Esophagus mucosa (tissue), 1 donor: ENCODE measurements at places on chromosomes 3 and 15.

- no peak for ATAC-seq
These were observed 1.5 kb upstream of the LRIG1 start for GRCh38 chr3:66502245-66502874.

DNA sequence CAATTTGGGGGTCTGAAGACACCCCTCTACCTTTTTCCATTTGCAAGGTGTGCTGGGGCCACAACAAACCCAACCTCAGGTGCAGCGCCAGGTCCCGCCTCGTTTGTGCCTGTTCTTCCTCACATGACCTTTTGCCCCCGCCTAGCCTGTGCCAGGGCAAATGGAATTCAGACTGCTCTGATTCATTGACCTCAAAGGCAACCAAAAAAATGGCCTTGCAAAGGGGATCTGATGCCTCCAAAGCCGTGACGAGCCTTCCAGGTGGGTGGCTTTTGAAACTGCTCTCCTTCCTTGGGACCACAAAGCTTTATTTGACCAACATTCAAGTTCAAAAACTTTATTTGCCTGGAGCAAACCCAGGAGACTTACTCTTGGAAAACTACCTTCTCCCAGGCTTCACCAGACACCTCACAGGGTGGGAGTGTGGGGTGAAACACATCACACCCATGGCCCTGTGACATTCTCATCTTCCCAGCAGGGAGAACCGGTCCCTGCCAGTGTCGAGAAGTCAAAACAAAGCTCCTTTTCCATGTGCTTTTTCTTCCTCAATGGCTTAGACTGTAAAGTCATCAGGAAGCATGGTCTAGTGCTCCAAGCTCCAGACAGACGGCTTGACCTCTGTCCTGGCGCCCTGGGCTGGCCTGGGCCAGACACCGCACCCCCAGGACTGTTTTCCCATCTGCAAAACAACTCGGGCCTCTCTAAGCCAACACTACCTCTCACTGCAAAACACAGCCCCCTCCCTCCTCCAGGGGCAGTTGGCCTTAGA lies 103.9 kb upstream of the HES1 start:
- ATAC-seq = peak; percentile 22

GRCh38 chr3:135272026-135272669 lies 477.1 kb downstream of the EPHB1 start:
- no peak for ATAC-seq

DNA sequence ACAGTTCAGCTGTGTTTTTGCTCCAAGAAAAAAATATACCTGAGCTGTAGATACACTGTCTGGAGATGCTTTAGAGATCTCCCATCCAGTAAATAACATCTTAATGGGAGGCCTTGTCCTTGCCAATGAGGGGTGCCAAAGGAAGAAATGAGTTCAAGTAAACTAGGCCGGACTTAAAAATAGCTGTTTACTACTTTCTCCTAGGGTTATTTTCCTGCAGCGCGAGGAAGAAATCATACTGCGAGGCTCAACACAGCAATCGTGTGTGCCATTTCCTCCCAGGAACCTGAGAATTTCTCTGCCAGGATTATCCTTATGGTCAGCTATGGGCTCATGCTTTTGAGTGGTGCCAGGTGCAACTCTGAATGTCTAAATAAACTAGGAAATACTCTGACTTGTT lies 71.9 kb downstream of the CMTM8 start:
- ATAC-seq = no peak

DNA sequence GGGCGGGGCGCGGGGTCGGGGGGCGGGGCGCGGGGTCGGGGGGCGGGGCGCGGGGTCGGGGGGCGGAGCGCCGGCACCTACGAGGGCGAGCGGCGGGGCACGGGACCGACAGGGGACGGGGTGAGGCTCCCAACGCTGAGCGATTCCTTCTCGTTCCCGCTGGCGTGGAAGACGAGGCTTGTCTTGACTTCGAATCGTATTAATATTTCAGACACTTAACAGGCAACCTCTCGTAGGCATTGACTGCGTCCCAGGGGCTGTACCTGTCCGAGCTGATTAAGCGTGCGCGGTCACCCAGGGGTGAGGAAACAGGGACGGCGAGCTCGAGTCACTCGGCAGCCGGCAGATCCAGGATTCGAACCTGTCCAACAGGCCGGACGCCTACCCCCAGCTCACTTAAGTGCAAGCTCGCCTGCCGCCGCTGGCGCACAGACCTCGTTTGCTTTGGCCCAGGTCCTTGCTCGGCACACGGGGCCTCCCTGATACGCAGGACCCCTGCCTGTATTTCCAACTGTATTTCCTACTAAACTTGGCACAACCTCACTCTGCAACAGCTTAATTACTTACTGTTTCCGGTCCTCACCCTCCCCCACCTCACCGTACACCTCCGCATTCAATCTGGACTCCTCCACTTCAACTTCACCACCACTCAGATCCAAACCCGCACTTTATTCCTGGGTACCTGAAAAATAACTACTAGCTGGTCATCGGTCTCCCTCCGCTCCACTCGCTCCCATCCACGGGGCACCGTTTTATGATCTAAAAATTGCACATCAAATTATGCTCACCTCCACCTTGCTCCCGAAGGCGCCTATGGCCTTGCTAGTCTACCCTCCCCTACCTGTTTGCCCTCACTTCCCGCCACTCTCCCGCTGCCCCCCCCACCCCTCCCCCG lies 722 bp upstream of the ZXDC start:
- ATAC-seq = peak; percentile 54

DNA sequence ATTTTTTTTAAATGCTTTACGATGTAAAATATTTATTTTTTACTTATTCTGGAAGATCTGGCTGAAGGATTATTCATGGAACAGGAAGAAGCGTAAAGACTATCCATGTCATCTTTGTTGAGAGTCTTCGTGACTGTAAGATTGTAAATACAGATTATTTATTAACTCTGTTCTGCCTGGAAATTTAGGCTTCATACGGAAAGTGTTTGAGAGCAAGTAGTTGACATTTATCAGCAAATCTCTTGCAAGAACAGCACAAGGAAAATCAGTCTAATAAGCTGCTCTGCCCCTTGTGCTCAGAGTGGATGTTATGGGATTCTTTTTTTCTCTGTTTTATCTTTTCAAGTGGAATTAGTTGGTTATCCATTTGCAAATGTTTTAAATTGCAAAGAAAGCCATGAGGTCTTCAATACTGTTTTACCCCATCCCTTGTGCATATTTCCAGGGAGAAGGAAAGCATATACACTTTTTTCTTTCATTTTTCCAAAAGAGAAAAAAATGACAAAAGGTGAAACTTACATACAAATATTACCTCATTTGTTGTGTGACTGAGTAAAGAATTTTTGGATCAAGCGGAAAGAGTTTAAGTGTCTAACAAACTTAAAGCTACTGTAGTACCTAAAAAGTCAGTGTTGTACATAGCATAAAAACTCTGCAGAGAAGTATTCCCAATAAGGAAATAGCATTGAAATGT lies 15.6 kb downstream of the THBS1 start:
- no peak for ATAC-seq

DNA sequence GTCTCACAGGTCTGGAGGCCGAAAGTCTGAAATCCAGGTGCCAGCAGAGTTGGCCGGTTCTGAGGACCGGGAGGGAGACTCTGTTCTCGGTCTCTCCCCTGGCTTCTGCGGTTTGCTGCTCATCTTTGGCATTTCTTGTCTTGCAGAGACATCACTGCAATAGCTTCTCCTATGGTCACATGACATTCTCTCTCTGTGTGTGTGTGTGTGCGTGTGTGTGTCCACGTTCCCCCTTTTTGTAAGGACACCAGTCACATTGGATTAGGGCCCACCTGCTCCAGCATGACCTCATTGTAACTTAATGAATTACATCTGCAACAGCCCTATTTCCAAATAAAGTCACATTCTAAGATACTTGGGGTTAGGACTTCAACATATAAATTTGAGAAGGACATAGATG lies 12.4 kb upstream of the ATP10A start:
- no peak for ATAC-seq

- ATAC-seq = peak; percentile 96
These were observed 96.2 kb downstream of the HES1 start for GRCh38 chr3:194231929-194232832.

DNA sequence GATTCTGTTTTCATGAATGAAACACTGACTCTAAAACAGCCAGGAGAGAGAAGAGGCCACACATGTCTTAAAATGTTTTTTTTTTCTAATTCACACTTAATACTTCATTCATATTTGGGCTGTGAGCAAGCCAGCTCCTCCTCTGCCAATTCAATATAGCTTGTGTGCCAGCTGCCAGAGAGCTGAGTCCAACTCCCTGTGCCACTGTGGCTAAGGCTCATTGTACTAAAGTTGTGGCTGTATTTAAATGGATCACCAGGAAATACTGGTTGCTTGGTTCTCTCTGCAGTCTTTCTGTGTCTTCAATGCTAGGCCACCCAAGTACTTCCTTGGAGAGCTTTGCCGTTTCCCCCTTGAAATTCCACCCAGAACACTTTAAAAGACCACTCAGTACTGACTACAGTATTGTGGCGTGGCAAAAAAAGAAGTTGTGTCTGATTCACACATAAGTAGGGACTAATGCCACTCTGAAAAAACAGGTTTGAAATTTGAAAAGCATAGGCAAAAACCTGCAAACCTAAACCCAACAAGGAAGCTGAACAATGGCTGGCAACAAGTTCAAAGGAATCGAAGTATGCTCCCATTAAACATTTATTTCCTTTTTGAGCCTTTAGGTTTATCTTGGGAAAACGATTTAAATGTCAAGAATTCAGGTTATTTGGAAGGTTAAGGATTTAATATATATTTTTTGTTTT lies 524.7 kb downstream of the DIPK2A start:
- peak; percentile 82 for ATAC-seq

- ATAC-seq = no peak
These were observed 30.0 kb downstream of the RUBCN start for GRCh38 chr3:197706658-197707057.

- no peak for ATAC-seq
These were observed 14.1 kb downstream of the CLDN1 start for GRCh38 chr3:190308154-190308553.

DNA sequence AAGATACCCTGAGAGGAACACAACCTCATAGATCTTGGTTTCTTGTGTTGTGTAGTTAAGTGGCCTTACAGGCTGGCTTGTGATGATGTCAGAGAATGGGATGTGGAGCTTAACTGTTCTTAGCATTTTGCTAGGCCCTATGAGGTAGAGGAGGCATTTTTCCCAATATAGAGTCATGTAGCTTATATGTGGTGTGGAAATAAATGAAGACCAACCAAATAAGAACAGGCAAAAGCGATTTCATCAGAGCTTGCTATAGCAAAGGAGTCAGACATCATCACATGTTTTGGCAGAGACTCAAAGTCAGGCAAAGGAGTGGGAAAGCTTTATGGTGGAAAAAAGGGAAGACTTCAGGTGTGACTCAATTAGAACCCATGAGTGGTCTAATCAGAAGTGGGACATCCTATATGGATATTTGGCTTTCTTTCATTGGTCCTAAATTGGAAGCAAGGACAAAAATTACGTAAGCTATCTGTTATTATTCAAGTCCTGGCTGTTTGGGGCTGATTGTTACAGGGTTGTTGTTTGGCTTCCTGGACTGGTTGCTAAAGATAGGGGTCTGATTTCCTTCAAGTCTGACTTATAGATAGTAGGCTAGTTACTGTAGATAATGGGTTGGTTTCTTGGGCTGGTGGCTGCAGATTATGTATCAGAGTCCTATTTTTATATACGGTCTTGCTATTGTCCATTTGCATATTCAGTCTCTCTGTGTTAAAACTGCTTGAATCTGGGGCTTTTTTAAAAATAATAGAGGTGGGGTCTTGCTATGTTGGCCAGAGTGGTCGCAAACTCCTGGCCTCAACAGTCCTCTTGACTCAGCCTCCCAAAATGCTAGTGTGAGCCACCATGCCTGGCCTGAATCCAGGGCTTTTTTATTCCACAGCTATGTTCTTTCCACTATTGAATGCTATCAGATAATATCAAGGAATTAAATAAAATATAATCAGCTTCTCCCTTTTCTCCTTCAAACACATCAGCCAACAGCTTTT lies 30.3 kb upstream of the SETD2 start:
- ATAC-seq = no peak

DNA sequence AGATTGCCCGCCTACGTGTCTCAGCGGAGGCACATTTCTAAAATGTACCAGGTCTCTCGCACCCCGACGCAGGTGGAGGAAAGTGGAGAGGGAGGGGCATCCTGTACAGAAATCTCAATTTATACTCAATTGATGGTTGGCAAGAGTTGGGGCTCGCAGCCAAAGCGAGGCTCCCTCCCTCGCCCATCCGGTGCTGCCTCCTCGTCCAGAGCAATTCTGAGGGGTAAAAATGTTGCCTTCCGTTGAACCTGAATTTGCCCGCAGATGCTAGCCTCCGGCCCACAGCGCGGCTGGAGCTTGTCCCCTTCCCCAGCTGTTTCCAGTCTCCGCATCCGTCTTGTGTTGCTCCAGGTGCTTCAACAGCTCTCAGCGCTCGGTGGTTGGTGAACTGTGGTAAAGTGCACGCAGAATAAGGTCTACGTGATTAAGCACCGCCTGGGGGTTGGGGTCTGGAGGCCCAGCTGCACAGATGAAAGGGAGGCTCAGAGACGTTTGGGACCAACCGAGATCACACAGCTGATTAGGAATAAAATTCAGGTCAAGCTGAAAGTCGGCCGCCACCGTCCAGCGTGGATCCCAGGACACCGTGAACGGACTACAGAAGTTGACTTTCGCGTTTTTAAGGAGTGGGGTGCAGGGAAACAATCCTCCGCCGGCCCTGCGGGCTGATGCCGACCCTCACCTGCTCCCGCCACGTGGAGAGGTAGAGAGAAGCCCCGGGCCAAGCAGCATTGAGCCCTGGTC lies 846 bp upstream of the POLG start:
- ATAC-seq = no peak

GRCh38 chr15:82964890-82965289 lies 12.4 kb upstream of the HOMER2 start:
- ATAC-seq = no peak

- ATAC-seq = no peak
These were observed 166.5 kb upstream of the ATP11B start for GRCh38 chr3:182626484-182627467.

GRCh38 chr15:101646672-101647071 lies 5.5 kb downstream of the TM2D3 start:
- ATAC-seq = no peak

DNA sequence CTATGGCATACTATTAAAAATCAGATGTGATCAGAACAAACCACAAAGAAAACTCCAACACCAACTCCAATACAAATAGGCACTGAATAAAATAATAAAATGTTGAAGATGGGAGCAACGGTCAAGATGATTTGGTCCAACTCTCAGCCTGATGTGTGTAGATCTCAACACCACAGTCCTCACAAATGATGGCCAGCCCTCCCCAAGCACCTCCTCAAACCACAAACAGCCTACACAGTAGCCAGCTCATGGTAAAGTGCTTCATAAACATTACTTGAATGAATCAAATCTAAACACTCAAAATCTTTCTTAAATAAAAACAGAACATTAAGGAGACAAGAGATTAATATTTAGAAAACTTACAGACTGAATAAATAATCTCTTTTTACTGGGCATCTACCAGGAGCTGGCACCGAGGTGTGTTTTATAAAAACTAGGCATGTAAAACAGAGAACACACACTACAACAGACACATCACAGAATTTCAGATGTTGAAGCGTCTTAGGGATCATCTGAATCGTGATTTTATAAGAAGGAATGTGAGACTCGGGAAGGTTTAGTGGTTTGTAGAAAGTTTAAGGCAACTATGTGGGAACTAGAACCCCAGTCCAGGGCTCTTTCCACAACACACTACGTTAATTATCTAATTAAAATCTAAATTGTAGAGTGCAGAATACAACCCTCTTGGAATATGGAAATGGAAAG lies 102.4 kb downstream of the MYLK start:
- no peak for ATAC-seq
